Memory B cell (primary cell): ENCODE measurements at places on chromosomes 2 and 18.

DNA sequence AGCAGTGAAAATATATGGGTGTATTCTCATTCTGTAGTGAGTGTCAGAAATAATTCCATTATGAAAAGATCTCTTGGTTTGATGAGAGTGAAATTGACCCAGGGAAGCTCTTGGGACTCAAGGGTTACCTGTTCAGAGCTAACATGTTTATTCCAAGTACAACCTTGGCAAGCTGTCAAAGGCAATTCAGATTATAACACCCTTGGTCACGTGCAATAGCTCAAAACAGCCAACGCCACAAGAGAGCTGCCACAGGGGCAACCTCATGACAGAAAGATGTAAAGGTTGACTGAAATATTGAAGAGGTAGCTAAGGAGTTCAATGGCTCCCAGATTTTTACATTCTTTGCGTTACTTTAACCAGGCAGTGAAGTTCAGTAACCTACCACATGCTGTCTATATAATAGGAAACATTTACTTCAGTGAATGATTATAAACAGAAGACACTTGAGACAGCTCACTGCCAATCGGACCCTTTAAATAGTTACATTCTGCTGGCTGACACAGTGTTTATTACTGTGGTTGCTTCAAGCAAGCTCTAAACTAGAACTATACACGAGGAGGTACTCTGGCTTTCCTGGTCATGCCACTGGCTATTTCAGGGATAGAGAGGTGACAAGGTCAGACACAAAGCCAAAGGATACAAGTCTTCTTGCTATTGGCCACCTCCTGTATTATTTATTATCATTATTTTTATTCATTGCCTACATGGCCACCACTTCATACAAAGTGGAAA, 187.3 kb downstream of the PID1 start:
- no peak for DNase-seq

GRCh38 chr2:54041135-54041534, 70.3 kb upstream of the PSME4 start:
- no peak for DNase-seq

DNA sequence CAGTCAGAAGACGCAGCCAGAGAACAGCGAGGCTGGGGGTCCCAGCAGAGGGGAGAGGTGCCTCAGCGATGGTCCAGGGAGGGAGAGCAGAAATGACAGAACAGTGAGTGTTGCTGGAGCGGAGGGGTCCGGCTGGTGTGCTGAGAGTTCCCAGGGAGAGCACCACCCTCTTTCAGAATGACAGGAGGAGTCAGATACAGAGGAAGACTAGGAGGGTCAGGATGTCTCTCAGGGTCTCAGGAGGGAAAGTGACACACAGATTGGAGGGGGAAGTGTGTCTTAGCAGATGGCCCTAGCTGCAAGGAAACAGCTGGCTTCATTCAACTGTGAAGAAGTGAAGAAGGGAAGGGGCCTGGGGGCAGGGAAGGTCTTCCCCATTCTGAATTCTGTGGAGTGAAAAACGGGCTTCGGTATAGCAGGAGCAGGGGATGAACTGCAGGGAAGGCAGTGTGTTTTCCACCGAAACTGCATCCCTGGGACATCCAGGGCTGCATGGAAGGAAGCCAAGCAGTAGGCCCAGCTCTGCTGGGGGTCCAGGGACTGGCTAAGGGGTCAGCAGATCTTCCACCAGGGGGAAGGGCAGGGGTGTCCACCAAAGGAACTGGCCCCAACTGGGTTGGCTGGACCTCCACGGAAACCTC, 90.0 kb upstream of the OTOS start:
- DNase-seq = no peak

GRCh38 chr18:9494778-9495331, 19.5 kb downstream of the RALBP1 start:
- no peak for DNase-seq

DNA sequence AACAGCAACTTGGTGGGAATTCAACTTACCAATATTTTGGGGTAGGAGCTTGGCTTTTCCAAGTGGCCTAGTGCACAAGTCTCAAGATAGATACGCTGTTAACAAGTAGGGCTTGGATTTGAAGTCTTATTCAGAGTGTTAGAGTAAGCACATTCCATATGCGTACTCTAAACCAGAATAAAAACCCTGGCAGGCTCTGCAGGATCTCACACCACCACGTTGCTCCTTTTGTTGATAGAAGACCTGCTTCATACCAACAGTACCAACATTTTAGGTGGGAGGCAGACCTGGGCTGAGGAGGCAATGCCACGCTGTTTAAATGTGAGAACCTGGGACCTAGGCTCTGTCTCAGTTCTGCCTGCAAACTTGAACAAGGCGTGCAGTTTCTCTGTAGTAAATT, 214.0 kb downstream of the RNF144A start:
- DNase-seq = no peak

GRCh38 chr18:31429623-31430022, 17.9 kb upstream of the DSG3 start:
- DNase-seq = no peak
